ENCODE measurements at places on chromosomes 2 and 18. TPM values are rescaled to one million over a fixed set of nuclear protein-coding genes. Genes with fewer than 3 reads are reported as not detected.

TEKT4 gene
- not detected for total RNA-seq

TSHZ1 gene
- total RNA-seq = 23.7 TPM

TCF4 gene
- total RNA-seq = 0.75 TPM

DNA sequence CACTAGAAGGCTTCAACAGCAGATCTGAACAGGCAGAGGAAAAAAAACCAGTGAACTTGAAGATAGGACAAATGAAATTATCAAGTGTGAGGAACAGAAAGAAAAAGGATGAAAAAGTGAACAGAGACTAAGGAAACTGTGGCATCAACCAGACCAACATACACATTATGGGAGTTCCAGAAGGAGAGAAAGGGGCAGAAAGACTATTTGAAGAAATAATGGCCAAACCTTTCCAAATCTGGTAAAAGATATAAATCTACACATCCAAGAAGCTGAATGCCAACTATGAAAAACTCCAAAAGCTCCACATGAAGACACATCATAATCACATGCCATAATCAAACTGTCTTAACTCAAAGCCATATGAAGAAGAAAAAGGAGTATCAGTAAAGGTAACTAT lies 79.8 kb downstream of the ROCK1 start:
- no peak overlapping the region for H3K4me3 ChIP-seq
- no peaks in the 10 kb centered on the region for H3K27me3 ChIP-seq
- H3K36me3 ChIP-seq = peaks cover 49% of the 10 kb centered on the region
- no peak for DNase-seq
- H3K27ac ChIP-seq = no peak overlapping the region
- H3K4me1 ChIP-seq = no peaks in the 10 kb centered on the region

DNA sequence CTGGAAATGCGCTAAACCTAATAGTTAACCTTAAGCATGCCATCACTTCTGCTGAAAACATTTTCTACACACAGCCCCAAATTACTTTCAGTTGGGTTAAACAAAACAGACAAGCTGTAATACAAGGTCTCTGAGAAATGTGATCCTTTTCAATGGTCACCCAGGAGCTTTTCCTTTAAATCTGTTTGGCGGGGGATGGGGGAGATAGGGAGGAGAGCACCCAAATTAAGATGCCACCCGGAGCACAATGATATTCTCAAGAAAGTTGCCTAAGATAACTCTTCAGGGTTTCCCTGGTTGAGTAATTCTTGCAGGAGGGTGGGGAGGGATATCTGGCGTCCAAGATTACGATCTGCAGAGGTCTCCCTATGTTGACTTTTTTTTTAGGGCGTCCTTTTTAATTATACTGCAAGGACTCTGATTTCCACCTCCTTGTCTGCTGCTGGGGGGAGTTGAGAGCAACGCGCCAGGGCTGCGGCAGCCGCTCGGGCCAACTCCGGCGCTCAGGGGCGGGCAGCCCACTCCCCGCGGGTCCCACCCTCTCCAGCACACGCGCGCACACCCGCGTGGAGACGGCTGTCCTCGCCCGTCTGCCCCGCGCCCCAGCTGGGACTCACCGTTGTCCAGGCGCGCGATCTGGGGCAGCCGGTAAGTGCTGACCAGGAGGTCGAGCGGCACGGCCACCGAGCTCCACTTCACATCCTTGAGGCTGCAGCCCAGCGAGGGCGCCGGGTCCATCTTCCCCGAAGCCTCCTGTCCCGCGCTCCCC lies 807 bp downstream of the GAREM1 start:
- peaks cover 72% of the 10 kb centered on the region for H3K27me3 ChIP-seq
- peaks cover 23% of the 10 kb centered on the region for H3K4me1 ChIP-seq
- no peaks in the 10 kb centered on the region for H3K36me3 ChIP-seq
- DNase-seq = no peak

GRCh38 chr2:59770651-59771050 lies 782.8 kb downstream of the BCL11A start:
- no peaks in the 10 kb centered on the region for H3K36me3 ChIP-seq
- H3K4me3 ChIP-seq = no peak overlapping the region
- no peak for DNase-seq
- H3K27ac ChIP-seq = no peak overlapping the region
- H3K27me3 ChIP-seq = no peaks in the 10 kb centered on the region

GRCh38 chr2:64837925-64838641 lies 151.1 kb upstream of the SLC1A4 start:
- H3K4me1 ChIP-seq = peaks cover 15% of the 10 kb centered on the region
- peaks cover 11% of the 10 kb centered on the region for H3K27me3 ChIP-seq
- DNase-seq = no peak

GRCh38 chr2:58137221-58137620 lies 90.6 kb downstream of the VRK2 start:
- H3K4me3 ChIP-seq = no peak overlapping the region
- no peak overlapping the region for H3K27ac ChIP-seq
- no peak for DNase-seq
- peaks cover 17% of the 10 kb centered on the region for H3K36me3 ChIP-seq
- no peaks in the 10 kb centered on the region for H3K27me3 ChIP-seq
- no peaks in the 10 kb centered on the region for H3K4me1 ChIP-seq

- H3K4me1 ChIP-seq = peaks cover 7% of the 10 kb centered on the region
- no peak overlapping the region for H3K4me3 ChIP-seq
- H3K36me3 ChIP-seq = peaks cover 7% of the 10 kb centered on the region
- DNase-seq = no peak
- no peak overlapping the region for H3K27ac ChIP-seq
Observed at GRCh38 chr2:113007250-113007649, 2.0 kb downstream of the IL36A start.

GRCh38 chr2:200968735-200969134 lies 5.3 kb upstream of the ORC2 start:
- peak overlapping the region; percentile 58 for H3K27ac ChIP-seq
- DNase-seq = no peak
- H3K36me3 ChIP-seq = peaks cover 5% of the 10 kb centered on the region
- peak overlapping the region; percentile 5 for H3K4me3 ChIP-seq

- H3K27ac ChIP-seq = no peak overlapping the region
- peaks cover 2% of the 10 kb centered on the region for H3K27me3 ChIP-seq
- H3K4me1 ChIP-seq = peaks cover 8% of the 10 kb centered on the region
- H3K4me3 ChIP-seq = no peak overlapping the region
Observed at GRCh38 chr2:109295781-109296117, 166.7 kb downstream of the SH3RF3 start.

Data from activated naive CD8-positive, alpha-beta T cell treated with anti-CD3 and anti-CD28 coated beads, Interleukin-2, amount 10 ng/mL, durations not matched to agents 7 days and 5 days (primary cell).